Activated CD4-positive, alpha-beta memory T cell treated with anti-CD3 and anti-CD28 coated beads, Interleukin-2, amount 10 ng/mL, durations not matched to agents 7 days and 5 days (primary cell): ENCODE measurements at places on chromosomes 13 and 19. TPM values are rescaled to one million over a fixed set of nuclear protein-coding genes. Genes with fewer than 3 reads are reported as not detected.

ADPRHL1 gene
- total RNA-seq: 0.71 TPM

IZUMO2 gene
- not detected for total RNA-seq

C19orf73 gene
- total RNA-seq: 1.0 TPM

CGB8 gene
- total RNA-seq: not detected

USE1 gene
- total RNA-seq: 20.4 TPM

FXYD1 gene
- 3.6 TPM for total RNA-seq

ACP5 gene
- 21.3 TPM for total RNA-seq

ZNF729 gene
- total RNA-seq: not detected

ARHGEF7 gene
- total RNA-seq: 68.9 TPM

SMAD9 gene
- total RNA-seq: not detected

C1QTNF9B gene
- not detected for total RNA-seq

CNFN gene
- total RNA-seq: not detected

COL4A1 gene
- total RNA-seq: not detected

RNF225 gene
- total RNA-seq: not detected

ZNF583 gene
- 4.1 TPM for total RNA-seq

SERTAD3 gene
- 20.3 TPM for total RNA-seq

MEIS3 gene
- not detected for total RNA-seq

TSHZ3 gene
- 4.2 TPM for total RNA-seq

SPRED3 gene
- total RNA-seq: 2.1 TPM

TUBB4A gene
- 2.5 TPM for total RNA-seq

GDF15 gene
- not detected for total RNA-seq

ZSCAN18 gene
- total RNA-seq: 11.6 TPM

C5AR1 gene
- not detected for total RNA-seq

KXD1 gene
- total RNA-seq: 93.0 TPM

OR7A17 gene
- not detected for total RNA-seq

CD209 gene
- not detected for total RNA-seq

CTXN1 gene
- total RNA-seq: not detected

CPT1C gene
- 2.9 TPM for total RNA-seq

ZNF471 gene
- total RNA-seq: 0.13 TPM

ZNF547 gene
- total RNA-seq: 4.8 TPM

ZNF610 gene
- 1.2 TPM for total RNA-seq

CADM4 gene
- total RNA-seq: 0.60 TPM

MKNK2 gene
- 253 TPM for total RNA-seq

SLC10A2 gene
- total RNA-seq: not detected

NCCRP1 gene
- total RNA-seq: not detected

SIGLEC12 gene
- total RNA-seq: 0.35 TPM

IGSF23 gene
- total RNA-seq: not detected

RNF17 gene
- not detected for total RNA-seq

POLD1 gene
- 119 TPM for total RNA-seq

LILRA2 gene
- total RNA-seq: not detected

CGB2 gene
- total RNA-seq: not detected

DOCK6 gene
- 0.35 TPM for total RNA-seq

HSH2D gene
- 110 TPM for total RNA-seq

MRPS31 gene
- 34.0 TPM for total RNA-seq

ANO8 gene
- total RNA-seq: 20.2 TPM

CNN1 gene
- not detected for total RNA-seq

PSG3 gene
- not detected for total RNA-seq

SAMD1 gene
- 64.6 TPM for total RNA-seq

CYSLTR2 gene
- 3.6 TPM for total RNA-seq

SHISA2 gene
- 0.43 TPM for total RNA-seq

ZNF813 gene
- 3.9 TPM for total RNA-seq

DIAPH3 gene
- 23.2 TPM for total RNA-seq

KRTDAP gene
- not detected for total RNA-seq

KCNRG gene
- 0.30 TPM for total RNA-seq
